ENCODE measurements at places on chromosomes 2 and 18. TPM values are rescaled to one million over a fixed set of nuclear protein-coding genes. Genes with fewer than 3 reads are reported as not detected.

- DNase-seq = no peak
These were observed 102.6 kb upstream of the ITGA4 start for GRCh38 chr2:181354626-181355025.

- no peak for DNase-seq
These were observed 17.0 kb downstream of the SMAD7 start for GRCh38 chr18:48933578-48934414.

DNA sequence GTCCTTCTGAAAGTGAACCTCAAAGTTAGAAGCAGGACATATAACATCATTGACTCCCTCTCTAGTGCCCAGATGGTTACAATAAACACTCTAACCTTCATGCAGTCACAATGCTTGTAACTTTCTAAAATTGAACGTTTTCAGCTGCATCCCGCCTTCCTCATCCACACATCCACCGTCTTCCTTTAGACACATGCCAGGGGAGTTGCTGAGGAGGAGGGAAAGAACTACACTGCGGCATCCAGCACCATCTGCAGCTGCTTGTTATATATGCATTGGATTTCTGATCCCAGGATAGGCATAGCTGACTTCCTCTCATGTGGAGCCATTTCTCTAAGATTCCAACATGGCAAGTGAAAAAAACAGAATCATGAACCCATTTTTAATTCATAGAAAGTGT lies 96.8 kb downstream of the FBXO15 start:
- DNase-seq = no peak

DNA sequence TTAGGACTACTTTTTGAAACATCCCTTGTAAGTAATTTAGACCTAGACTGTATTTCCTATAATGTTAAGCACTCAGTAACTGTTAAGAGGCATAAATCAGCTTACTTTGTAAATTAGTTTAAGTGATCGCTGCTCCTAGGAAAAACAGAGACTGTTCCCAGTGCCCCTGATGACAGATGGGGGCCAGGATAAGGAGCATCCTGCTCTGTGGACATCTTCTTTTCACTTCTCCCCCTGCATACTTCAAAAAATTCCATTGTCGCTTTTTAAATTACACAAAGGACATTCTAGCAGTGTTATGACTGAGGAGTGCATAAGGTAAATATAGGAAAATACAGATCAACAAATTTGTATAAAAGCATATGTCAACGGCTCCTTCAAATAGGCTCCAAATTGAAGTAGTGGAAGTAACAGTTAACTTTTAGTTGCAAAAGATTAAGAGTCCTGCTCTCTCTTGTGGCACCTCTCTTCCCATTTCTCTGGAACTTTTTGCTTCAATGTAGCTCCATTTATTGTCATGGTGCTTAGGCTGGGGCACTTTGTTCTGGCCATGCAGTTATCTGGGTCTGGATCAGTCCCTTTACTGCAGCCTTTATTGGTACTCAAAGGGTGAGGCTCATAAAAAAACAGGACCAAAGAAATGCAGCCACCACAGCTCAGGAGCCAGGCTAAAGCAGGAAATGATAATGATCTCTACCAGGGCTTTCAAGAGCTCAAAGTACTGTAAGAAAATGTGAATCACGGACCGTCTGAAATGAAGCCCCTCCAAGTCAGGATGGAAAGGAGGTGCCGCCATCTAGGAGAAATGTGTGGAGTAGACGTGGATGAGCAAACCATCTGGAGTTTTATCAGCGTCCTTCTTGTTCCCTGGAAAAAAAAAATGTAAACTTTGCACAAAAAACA lies 162.1 kb upstream of the ZNF516 start:
- peak; percentile 69 for DNase-seq

GRCh38 chr2:71675296-71675695 lies 221.9 kb downstream of the DYSF start:
- DNase-seq = peak; percentile 40

- no peak for DNase-seq
These were observed 1135.9 kb downstream of the CNTNAP5 start for GRCh38 chr2:125160947-125161346.

DNA sequence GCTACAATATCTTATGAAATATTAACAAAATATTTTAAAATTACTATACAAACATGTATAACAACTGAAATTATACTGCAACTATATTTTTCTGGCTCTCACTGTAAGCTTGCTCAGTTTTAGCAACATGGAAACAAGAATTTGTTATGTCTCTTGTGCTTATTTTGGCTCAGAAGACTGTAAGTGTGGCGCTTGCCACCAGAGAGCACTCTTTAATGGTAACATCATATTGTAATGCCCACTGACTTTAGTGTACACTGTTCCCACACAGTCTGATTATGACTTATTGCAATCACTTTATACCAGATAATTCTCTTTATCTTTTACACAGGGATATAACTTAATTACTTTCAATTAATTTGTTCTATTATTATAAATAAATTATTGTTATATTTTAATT lies 1500.6 kb upstream of the TMEFF2 start:
- DNase-seq = no peak

GRCh38 chr2:60518567-60518966 lies 34.9 kb downstream of the BCL11A start:
- no peak for DNase-seq

DNA sequence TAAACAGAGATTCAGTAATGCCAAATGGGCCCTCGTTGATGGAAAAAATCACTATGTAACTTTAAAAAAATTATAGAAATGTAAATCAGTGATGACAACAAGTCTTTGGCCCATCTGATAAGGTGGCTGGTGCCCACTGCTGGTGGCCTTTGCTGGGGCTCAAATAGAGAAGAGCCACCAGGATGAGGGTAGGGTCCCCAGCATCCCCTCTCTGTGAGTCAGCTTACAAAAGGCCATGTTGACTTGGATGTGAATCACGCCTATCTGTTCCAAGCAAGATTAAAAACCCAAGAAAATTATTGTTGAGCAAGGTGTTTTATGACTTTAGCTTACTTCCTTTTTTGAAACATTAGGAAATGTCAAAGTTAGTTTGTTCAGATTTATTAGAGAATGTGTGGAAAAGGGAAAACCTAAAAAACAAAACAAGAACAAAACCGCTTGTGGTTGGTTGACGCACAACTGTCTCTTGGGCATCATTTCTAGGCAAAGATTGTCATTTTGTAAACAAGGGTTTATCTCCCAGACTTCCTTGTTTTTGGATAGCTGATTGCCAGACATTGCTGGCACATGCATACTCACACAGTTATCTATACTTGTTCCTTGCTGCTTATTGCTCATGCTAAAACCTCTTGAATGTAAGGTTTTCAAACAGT lies 53.7 kb upstream of the ZNF396 start:
- DNase-seq = no peak

GRCh38 chr2:217412277-217412676 lies 552.4 kb upstream of the TNP1 start:
- no peak for DNase-seq

Gene SERPINB11
- not detected for polyA plus RNA-seq

Gene MYCN
- polyA plus RNA-seq = 0.35 TPM

Gene CDKL4
- 0.11 TPM for polyA plus RNA-seq

DNA sequence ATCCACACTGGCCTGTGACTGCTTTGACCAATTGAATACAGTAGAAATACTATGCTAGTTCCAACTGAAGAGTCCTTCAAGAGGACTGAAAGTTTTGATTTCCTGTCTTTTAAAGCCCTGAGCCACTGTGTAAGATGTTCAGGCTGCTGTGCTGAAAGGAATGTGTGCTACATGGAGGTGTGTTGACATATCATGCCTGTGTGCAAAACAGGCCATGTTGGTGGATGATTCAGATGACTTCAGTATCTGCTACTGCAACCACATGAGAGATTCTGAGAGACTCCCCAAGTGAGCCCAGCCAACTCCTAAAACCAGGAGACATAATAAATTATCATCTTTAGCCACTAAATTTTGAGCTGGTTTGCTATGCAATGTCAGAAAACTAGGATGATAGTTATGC lies 662.9 kb downstream of the ZEB2 start:
- DNase-seq = no peak

Gene ANTXR1
- polyA plus RNA-seq = 53.0 TPM

GRCh38 chr18:41526054-41526453 lies 429.0 kb upstream of the PIK3C3 start:
- no peak for DNase-seq

DNA sequence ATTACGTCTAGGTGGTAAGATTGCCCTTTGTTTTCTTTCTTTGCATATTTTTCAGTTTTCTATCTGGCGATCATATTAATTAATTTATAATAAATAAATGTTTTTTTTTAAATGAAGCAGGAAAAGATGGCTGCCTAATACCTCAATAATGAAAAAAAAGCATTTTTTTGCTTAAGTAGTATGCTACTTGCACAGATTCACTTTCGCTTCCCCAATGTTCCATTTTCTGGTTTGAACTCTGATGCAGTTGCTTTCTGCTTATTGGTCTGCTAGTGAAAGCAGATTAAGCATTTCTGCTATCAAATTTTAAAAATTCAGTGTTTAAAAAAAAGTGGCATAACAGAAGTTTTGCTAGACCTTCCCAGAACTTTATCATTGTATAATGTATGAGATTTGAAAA lies 11.9 kb upstream of the TMEM182 start:
- DNase-seq = no peak

- no peak for DNase-seq
These were observed 16.3 kb upstream of the WDR75 start for GRCh38 chr2:189424961-189425360.

DNA sequence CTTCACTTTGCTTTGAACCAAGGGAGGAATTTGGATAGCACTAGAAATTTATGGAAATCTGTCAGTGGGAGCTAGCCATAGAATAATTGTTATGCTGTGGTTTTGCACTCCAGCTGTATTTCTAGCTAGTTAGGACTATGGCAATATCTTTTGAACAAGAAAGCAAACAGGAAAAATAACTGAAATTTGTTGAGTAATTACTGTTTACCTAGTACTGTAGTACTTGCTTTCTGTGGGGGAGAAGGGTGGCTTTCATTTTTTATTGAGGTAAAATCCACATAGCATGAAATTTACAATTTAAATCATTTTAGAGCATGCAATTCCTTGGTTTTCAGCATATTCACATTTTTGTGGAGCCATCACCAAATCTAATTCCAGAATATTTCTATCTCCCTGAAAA lies 28.4 kb downstream of the MBD5 start:
- DNase-seq = no peak

GRCh38 chr2:74488643-74489481 lies 6.0 kb downstream of the TTC31 start:
- no peak for DNase-seq

Gene CTIF
- 50.3 TPM for polyA plus RNA-seq

Gene KIAA2012
- 0.05 TPM for polyA plus RNA-seq

DNA sequence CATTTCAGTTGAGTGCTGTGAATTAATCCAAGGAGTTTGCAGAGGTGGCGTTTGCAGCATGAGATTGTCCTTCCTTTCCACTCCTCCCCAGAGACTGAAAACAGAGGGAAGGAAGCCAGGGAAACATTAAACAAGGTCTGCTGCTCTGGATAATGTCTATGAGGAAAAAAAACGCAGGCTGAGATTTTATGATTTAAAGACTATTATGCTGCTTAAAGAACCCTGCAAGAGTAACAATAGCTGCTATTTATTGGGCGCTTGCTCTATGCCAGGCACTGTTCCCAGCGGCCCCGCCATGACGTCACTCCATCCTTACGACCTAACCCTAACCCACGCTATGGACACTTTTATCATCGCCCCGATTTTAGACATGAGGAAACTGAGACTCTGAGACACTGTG lies 222.4 kb downstream of the BCL2 start:
- no peak for DNase-seq

DNA sequence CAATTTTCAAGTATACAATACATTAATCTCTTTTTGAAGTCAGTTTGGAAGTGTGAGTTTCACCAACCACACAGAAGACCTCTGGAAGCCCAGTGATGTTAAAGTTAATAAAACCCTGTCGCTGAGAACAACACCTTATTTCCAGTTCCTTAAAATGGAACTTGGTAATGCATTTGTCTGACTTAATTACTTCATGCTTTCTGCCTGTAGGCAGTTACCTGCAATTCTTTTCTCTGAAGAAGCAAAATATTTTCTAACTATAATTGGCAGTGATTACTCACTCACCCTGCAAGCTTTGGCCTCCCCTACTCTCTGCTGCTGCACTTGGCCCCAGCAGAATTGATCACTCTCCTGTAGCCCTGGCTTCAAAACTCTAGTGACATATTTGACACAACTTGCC lies 81.5 kb downstream of the TXNL1 start:
- no peak for DNase-seq

Gene VAMP8
- polyA plus RNA-seq = 89.9 TPM

DNA sequence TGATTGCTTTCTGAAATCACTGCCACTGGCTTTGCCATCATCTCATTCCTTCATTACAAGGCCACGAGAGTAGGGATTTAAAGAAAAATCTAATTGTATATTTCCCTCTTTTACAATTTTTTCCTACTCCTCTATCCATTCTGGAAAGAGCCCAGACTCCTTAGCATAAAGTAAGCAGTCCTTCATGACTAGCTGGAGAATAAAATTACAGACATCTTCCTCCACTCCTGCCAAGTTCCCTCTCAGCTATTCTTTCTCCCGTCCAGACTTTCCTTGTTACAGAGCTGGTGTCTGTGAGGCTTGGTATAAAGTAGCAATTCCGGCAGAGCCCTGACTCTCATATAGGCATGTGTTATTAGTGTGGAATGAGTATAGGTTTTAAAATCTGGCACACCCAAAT lies 806.8 kb downstream of the PLCL1 start:
- DNase-seq = no peak

GRCh38 chr2:232142049-232142448 lies 180.5 kb downstream of the DIS3L2 start:
- DNase-seq = no peak

GRCh38 chr2:120287183-120288015 lies 34.7 kb downstream of the RALB start:
- no peak for DNase-seq

Gene TCF7L1
- polyA plus RNA-seq = 20.9 TPM

Gene TGFA
- 2.1 TPM for polyA plus RNA-seq

Gene ALPP
- not detected for polyA plus RNA-seq

DNA sequence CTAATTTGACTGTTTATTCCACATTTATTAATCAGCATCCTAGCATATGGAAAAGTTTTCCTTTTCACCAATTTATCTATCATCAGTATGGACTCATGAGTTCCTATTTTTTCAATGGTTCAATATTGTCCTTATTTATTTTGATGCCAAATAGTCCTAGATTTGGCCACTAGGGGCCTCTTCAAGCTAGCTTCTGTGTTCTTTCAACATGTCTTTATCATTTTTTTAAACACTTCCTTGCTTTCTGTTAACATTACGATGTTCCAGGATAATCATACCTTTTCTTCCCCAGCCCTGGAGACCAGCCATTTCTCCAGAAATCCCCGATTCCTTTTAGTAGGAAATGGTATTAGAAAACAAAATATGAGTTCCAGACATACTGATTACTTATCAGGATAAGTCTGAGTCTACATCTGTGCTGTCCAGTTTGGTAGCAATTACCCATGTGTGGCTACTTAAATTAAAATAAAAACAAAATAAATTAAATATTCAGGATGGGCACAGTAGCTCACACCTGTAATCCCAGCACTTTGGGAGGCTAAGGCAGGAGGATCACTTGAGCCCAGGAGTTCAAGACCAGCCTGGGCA lies 70.6 kb downstream of the RPE start:
- no peak for DNase-seq

Gene SERPINB10
- not detected for polyA plus RNA-seq

- DNase-seq = no peak
These were observed 30.9 kb upstream of the REEP1 start for GRCh38 chr2:86368161-86368824.

Gene BOLL
- polyA plus RNA-seq = not detected

Gene MROH2A
- polyA plus RNA-seq = 7.3 TPM

- DNase-seq = no peak
These were observed 19.3 kb upstream of the ODC1 start for GRCh38 chr2:10467401-10467800.

- no peak for DNase-seq
These were observed 695.6 kb downstream of the TSN start for GRCh38 chr2:122451040-122451439.

Gene FSHR
- not detected for polyA plus RNA-seq

Data from urinary bladder (tissue), 4 donors.